NCI-H187 (cell line): ENCODE measurements at places on chromosomes 6 and 20.

GRCh38 chr6:90315986-90316385 is 19.3 kb upstream of the BACH2 start:
- DNase-seq: no peak

DNA sequence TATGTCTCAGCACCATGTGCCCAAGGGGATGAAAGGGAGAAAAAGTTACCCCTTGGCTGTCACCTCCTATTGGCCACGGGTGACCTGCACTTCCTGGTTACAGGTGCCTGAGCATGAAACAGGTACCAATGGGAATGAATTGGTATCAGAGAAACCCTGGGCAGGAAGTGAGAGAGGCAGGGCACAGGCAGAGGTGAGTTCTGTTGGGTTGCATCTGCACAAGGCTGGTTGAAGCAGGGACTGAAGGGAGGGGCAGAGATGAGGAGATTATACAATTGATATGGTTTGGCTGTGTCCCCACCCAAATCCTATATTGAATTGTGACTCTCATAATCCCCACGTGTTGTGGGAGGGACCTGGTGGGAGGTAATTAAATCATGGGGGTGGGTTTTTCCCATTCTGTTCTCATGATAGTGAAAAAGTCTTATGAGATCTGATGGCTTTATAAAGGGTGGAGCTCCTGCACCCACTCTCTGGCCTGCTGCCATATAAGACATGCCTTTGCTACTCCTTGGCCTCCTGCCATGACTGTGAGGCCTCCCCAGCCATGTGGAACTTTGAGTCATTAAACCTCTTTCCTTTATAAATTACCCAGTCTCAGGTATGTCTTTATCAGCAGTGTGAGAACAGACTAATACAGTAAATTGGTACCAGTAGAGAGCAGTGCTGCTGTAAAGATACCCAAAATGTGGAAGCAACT is 291.8 kb downstream of the LRFN2 start:
- no peak for DNase-seq

- no peak for DNase-seq
Measured at GRCh38 chr6:159105716-159106115, 60.9 kb upstream of the TAGAP start.

GRCh38 chr20:34824026-34824425 is 1.4 kb downstream of the NCOA6 start:
- DNase-seq: no peak

DNA sequence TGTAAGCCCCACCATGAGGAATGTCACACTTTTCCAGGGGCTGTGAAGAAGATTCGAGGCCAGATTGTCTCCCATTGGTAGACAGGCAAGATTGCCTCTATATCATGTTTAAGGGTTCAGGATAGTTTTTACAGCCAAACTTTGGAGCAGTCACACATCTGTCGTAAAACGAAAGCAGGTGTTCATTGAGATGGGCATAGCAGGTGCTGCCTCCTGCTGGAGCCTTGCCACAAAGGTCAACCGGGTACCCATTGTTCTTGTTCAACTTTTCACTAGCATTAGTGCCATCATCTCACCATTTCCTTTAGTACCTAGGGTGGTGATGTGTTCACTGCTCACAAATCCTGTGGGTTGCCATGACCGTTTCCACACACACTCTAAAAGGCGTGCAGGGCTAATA is 198.3 kb downstream of the HTR1B start:
- no peak for DNase-seq

- no peak for DNase-seq
Measured at GRCh38 chr6:13417954-13418353, 69.4 kb downstream of the GFOD1 start.

- DNase-seq: no peak
Measured at GRCh38 chr20:62347151-62347404, 20.0 kb downstream of the LAMA5 start.

DNA sequence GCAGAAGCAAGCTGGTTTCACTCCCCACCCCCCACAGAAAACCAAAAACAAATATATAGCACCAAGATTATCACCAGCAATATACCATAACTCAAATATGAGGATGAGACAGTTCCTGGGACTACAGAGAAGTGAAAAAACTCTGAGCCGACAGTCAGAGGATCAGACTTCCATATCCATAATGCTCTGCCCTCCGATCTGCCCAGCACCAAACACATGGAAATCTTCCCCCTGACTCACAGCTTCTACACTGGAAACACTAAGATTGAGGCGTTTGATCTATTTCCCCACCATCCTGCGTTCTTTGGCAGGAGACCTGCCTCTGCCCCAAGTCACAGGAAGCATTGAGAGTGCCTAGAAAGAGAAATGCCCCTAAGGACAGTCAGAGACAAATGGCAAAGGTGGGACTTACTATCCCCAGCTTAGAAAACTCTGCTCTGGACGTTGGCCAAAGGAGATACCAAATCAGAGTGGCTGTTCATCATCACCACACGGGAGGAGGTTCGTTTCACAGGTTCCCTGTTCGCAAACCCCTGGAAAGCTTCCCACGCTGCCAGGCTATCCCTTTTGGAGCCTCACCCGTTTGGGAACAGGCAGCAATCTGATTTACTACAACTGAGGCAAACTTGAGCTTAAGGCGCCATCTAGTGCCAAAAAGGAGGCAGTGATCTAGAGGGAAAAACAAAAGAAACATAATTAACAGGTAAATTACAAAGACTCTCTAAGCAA is 48.7 kb upstream of the SRSF6 start:
- no peak for DNase-seq

DNA sequence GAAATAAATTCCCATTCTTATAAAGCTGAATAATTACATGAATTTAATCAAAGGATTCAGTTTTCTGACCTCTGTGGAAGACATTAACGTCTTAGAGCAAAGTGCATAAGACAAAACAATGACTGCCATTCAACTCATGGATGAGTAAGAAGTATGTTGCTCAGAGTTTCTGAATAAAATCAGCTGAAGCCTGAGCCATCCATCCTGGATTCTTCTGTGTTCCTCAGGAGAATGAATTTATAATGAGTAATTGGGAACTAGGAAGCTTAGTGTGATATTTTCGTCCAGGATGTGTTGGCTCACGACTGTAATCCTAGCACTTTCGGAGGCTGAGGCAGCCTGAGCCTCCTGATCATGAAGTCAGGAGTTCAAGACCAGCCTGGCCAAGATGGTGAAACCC is 62.8 kb downstream of the PERP start:
- DNase-seq: no peak

DNA sequence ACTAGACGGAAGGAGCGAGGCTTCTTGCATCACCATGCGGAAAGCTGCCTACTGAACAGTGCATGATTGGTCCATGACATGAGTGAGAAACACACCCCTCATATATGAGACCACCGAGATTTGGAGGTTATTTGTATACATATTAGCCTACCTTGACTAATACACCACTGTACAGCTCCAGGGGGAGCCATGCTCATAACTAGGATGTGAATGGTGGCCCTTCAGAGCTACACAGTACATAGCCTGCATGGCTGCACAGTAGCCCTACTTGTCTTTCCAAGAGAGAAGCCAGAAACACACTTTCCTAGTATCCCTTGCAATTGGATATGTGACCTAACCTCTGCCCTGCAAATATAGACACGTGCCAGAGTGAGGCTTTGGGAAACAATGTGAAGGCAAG is 21.8 kb upstream of the MCUR1 start:
- no peak for DNase-seq

DNA sequence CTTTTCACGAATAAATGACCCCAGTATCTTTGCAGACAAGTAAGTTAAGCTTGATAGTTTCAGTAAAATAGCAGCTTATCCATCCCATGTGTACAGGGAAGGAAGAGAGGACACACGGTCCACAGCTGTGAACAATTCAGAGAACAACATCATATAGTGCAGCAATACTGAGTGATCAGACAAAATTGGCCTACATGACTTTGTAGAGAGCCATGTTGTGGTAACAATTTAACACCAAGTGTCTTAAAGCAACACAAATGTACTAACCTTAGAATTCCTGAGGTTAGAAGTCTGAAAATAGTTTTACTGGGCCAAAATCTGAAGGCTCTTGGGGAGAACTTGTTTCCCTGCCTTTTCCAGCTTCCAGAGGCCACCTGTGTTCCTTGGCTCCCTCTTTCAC is 12.5 kb downstream of the FAM184A start:
- DNase-seq: no peak

DNA sequence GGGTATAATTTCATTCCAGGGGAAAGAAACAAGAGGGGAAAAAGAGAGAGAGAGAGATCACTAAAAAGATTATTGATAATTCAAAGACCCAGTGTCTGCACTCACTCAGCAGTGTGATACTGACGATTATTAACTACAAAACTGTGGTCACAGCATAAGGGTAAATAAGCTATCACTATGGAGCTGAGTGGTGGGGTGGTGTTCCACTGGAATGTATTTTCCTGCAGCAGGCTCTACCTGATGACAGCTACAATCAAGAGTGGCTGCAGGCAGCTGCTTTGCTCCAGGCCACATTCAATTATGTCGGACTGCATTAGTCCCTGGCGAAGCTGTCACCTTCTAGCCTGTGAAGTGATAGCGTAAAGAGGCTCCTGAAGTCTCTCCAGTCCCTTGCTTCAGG is 122.2 kb upstream of the TFAP2D start:
- no peak for DNase-seq

- no peak for DNase-seq
Measured at GRCh38 chr6:168916576-168917211, 337.0 kb downstream of the THBS2 start.

GRCh38 chr6:135300576-135300975 is 119.5 kb downstream of the MYB start:
- DNase-seq: no peak

DNA sequence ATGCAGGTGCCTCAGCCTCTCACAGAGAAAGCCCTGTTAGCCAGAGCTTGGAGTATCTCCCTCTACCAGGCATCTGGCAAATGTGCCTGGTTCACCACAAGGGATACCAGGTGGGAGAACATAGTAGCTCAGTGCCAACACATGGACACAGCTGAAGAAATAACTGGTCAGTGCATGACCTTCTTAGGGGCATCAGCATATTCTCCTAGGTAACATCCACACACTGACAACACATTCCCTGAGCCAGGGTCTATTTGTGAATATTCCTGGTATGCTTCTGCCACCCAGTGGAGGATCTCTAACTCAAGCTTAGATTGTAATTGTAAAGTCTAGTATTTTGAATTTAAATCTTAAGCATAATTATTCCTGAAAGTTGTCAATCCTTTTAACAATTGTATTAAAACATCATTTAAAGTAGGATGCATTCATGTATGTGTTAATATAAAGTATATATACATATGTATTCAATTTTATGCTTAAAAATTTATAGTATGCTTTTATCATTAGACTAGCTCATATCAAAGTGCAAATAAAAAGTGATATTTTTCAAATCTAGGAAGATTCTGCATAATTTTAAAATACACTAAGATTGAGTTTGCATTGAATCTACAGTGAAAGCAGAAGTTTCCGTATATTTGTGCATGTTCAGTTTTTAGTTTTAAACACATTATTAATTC is 45.3 kb upstream of the COL21A1 start:
- no peak for DNase-seq

DNA sequence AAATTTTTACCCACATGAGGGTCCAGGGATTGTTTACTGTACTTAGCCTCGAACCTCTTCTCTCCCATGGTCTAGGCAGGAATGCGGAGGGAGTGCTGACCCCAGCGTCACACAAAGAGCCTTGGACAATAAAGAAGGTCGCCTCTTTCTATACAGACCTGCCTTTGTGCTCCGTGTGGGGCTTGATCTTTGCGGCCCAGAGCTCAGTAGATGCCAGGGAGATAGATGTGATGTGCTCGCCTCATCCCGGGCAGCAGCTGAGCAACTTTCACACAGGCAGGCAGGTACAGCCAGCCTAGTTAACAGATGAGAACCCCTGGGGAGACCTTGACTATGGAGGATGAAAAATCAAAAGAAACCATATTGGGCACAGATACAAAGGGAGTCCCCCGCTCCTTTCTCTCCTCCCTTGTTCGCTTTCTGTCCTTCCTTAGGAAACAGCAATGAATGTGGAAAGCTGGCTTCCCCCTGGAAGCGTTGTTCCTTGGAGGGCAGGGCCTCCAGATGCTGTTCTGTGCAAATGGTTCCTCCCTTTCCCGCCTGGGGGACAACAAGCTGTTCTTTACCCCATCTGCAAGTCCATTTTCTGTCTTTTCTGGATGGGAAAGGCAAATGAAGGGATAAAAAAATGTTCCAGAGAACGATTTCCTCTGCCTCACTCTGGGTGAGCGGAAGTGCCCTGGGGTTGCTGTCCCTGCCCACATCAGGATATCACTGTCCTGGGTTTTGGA is 128.3 kb downstream of the OLIG3 start:
- no peak for DNase-seq

DNA sequence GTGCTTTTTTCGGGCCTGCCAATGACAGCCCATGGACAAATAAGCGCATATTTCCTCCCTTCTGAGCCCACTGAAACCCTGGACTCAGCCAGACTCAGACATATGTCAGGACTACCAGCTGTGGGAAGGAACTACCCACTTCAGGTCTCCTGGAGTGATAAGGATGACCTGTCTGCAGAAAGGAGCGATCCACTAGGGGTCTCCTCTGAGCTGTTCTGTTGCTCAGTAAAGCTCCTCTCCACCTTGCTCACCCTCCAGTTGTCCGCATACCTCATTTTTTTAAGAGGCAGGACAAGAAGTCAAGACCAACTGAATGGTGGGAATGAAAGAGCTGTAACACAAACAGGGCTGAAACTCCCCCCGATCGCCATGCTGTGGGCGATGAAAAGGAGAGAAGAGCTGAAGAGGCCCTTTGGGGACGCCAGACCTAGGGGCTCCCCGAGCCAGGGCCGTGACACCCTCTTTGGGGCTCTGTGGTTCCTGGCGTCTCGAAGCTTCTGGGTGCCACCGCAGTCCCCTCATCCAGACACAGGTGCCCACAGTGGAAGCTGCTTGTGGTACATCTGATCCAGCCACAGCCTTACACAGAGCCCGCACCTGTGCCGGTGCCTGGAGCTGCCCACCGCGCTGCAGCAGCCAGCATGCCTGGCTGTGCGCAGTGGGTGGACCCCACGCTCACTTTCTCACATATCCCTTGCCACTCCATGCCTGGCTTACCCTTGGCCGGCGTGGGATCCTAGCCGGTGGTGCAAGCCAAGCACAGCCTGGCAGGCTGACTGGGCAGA is 68.8 kb downstream of the EYS start:
- DNase-seq: no peak
